ENCODE measurements at places on chromosomes 13 and 19.

DNA sequence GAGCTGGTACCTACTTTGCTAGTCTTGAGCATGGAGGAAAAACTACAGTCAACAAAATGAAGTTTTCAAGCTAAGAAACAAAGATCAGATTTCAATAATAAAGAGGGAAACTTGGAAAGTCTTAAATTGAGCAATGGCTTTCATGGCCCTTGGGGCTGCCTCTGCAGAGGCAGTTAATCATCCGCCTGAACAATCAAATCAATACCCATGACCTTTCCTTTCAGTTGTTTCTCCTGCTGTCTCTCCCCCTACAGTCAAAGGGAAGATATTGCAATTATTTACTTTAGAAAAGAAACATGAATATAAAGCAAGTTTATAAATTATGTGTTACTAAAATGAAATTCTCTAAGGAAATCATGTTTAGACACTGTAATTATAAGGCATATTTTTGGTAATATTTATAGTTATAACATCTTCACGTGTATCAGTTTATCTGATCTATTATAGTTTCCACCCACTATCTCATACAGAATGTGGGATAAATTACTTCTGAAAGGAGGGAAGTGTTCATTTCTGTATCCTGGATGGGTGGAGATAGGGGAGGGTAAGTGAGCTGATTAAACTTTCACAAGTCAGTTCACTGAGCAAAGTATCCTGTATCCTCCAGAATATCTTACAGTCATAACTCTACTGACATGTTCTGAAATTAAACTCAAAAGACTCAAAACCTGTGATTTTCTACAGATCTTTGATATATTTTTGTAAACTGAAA lies 72.4 kb upstream of the TSC22D1 start:
- DNase-seq, result no peak

GRCh38 chr13:81133066-81133465 lies 792.1 kb upstream of the SPRY2 start:
- DNase-seq, result no peak

GRCh38 chr13:79283742-79284141 lies 122.3 kb downstream of the RBM26 start:
- DNase-seq, result no peak

DNA sequence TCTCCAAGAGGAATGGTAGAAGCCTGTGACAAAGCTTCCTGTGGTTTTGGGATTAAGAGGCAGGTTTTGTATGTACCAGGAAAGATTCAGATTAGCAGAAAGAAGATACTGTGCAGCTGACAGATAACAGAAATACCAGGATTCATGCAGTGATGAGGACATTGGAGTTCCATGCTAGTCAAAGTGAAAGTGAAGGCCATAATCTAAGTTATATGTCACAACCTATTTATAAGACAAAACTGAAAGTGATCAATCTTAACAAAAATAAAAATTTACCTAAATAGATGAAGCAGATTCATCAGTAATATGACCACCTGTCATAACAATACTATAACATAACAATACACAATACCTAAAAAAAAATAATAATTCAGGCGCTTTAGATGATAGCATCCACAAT lies 1305.2 kb upstream of the PCDH9 start:
- no peak for DNase-seq

- DNase-seq, result no peak
Observed at GRCh38 chr19:53953383-53953782, 9.4 kb upstream of the CACNG8 start.
